ENCODE measurements at places on chromosomes 11 and 22.

- DNase-seq = no peak
Observed at GRCh38 chr11:123800036-123800435, 6.1 kb downstream of the OR6M1 start.

- no peak for DNase-seq
Observed at GRCh38 chr22:29733362-29734201, 13.8 kb downstream of the CABP7 start.

- DNase-seq = no peak
Observed at GRCh38 chr11:73028611-73029010, 113.5 kb downstream of the FCHSD2 start.

DNA sequence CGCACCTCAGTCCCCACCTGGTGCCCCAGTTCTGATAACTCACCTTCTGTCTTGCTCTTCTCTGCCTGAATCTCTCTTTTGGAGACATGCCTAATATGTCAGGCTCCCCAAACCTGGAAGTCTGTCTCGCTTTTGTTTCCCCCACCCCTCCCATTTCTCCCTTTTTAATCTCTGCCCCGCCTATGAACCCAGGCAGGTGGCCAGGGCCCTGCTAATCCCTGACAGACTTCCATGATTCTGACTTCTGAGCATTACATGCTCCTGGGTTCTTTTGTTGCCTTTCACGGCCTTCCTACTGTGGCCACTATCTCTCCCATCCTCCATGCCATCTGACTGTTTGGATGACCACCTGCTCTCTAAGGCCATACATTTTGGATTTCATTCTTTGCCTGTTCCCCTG is 1120.9 kb upstream of the CCDC90B start:
- no peak for DNase-seq

- DNase-seq = no peak
Observed at GRCh38 chr11:79381036-79381435, 59.8 kb downstream of the TENM4 start.

GRCh38 chr11:77412814-77413213 is 61.1 kb downstream of the PAK1 start:
- no peak for DNase-seq

DNA sequence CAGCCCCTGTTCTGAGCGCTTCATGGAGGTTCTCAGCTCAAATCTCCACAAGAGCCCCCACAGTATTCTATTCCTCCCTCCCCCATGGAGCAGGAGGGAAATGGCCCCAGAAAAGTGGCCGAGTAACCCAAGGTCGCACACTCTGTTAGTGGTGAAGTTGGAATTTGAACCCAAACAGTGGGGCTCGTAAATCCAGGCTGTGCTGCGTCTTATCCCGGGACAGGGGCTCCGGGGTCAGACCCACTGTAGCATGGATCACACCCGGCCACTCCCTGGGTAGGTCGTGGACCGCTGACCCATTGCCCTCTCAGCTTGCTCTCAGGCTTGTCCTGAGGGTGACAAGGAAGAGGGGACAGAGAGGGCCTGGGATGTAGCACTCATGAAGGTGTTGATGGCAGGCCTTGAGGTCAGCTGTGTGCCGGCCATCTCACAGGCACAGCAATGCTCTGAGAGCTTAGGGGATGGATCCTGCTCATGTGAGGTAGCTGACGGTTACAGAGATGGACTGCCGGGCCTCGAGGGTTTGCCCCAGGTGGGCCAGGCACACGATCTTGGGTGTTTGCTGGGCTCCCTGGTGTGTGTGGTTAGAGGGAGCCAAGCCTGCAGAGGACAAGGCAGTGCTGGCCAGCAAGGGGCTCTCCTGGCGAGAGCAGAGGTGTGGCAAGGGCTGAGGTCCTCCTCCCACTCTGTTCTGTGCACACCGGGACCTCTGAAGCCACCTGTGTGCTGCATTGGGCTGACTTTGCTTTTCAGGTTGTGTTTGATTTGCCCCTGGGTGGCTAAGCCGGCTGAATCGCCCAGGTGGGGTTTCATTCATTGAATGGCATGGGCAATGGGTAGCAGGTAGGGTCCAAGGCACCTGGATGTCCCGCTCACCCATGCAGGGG is 2.3 kb upstream of the FGF19 start:
- no peak for DNase-seq

DNA sequence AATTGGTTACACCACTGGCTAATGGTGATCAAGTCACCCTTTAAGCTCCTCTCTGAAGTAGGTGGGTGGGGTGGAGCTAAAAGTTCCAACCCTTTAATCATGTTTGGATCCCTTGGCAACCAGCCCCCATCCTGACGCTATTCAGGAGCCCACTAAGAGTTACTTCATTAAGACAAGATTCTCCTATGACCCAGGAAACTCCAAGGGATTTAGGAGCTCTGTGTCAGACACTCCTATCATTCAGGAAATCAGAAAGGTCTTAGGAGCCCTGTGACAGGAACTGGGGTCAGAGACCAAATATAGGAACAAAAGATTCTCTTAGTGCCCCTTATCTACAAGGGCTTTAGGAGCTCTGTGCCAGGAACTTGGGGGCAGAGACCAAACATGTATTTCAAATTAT is 141.3 kb downstream of the ATG16L2 start:
- DNase-seq = no peak

- no peak for DNase-seq
Observed at GRCh38 chr11:89489930-89490329, 1.2 kb downstream of the NOX4 start.

DNA sequence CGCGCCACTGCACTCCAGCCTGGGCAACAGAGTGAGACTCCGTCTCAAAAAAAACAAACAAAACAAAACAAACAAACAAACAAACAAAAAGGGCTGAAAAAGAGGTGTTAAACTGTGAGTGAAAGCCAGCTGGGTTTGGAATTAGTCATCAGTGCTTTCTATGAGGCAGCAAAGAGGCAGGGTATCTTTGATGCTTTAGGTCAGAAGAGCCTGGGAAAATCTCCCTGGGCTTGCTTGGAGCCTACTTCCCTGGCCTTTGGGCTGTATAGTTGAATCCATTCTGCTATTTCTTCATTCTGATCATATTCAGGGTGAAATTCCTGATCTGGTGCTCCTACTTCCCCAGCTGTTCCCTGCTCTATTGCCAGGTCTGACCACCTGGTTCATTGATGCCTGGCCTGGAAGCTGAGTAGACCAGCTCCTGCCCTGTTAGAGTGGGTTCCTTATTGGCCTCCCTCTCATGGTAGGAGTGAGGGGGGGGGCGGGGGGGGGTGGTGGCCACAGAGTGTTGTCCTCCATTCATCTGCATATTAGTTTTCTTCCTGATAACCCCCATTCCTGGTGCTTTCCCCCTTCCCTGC is 65.6 kb downstream of the INSC start:
- DNase-seq = no peak

DNA sequence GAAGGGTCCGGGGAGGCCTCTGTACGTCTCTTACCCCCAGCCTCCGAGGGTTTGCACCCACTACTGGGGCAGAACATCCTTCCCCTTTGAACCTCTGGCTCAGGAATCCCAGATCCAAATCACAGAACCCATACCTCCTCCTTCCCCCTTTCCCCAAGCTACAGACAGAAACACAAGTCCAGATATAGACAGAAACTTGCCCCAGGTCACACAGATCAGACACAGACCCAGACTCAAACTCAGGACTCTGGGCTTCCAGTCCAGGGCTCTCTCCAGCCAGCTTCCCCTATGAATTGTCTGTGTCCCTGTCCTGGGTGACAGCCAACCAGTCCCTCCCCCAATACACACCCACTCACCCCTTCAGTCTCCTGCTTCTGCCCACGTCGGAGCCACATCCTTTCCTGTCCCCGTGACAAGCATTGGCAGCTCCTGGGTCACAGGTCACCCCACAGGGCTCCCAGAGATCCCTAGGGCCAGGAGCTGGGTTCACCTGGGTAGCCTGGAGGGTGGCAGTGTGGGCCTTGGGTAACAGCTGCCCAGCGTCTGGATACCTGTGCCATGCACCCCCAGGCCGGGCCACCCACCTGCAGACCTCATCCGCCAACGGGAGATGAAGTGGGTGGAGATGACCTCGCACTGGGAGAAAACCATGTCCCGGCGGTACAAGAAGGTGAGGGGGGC is 772 bp downstream of the TBC1D10C start:
- peak; percentile 68 for DNase-seq

DNA sequence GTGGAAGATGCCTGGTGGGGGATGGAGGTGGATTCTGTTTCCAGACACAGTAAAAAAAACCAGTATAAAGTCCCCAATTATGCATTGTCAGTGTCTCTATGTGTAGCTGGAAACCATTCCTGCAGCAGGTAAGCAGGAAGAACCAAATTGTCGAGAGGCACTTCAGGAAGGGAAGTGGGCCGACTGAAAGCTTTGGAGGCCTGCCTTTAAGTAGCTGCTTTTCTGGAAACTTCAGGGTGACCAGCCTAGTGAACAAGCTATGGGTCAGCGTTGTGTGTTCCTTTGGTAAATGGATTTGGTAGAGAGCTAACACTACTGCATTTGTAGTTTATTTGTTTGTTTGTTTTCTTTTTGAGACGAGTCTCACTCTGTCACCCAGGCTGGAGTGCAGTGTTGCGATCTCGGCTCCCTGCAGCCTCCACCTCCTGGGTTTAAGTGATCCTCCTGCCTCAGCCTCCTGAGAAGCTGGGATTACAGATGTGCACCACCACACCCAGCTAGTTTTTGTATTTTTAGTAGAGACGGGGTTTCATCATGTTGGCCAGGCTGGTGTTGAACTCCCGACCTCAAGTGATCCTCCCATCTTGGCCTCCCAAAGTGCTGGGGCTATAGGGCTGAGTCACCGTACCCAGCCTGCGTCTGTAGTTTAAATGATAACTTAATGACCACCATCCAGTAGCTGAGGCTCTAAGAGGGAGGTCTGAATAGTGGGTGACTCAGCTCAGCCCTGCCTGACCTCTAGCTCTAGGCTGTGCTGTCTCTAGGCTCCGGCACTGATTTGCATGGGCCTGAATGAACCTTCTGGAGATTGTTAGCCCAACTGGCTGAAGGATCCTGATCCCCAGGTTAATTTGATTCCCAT is 12.8 kb downstream of the PTPRJ start:
- DNase-seq = no peak

DNA sequence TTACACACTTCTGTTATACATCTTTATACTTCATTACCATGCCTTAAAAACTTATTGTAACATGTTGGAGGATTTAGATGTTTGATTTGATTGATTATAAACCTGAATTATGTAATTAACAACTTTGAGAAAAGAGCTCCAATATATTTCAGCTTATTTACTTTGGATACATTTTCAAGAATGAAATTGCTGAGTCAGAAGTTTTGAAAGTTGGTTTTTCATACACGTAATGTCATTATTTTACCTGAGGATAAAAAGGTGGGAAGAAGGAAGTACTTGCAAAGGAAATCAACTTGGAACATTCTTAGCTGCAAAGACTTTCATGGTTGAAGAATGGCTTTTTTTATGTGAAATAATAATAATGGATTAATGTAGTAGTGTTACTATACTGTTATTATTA is 677.2 kb downstream of the FAM181B start:
- no peak for DNase-seq

DNA sequence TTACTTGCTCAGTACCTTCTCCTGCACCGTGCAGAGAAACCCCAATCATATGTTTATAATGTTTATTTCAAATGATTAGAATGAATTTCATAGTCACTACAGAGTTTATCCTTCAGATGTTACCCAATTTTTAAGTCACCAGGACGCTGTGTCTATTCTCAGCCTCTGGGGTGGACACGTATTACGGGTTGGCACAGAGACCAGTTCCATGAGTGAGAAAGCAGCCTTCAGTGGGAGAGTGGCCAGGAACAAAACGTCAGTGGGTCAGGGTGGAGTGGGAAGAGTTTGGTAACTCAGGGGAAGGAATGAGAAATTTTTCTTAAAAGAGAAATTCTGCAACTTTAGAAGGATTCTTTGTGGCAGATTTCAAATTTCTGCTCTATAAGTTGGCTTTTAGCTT is 77.1 kb upstream of the MTMR2 start:
- no peak for DNase-seq

- no peak for DNase-seq
Observed at GRCh38 chr11:96062134-96062533, 138.2 kb upstream of the MTMR2 start.

GRCh38 chr22:44401783-44402110 is 89.0 kb upstream of the SHISAL1 start:
- no peak for DNase-seq

DNA sequence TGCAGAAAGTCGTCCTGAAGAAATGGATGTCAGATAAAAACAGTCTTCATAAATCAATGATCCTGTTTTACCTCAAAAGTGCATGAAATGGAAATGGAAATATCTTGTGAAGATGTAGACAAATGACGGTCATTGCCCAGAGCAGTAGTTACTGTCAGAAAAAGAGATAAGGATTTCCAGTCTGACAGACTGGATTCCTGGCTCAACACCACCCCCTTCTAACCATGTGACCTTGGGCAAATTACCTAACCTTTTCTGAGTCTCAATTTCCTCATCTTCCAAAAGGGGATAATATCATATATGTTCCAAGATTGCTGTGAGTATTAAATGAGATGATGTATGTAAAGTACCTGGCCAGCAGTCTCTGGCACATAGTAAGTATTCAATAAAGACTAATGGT is 32.9 kb upstream of the EHF start:
- no peak for DNase-seq

DNA sequence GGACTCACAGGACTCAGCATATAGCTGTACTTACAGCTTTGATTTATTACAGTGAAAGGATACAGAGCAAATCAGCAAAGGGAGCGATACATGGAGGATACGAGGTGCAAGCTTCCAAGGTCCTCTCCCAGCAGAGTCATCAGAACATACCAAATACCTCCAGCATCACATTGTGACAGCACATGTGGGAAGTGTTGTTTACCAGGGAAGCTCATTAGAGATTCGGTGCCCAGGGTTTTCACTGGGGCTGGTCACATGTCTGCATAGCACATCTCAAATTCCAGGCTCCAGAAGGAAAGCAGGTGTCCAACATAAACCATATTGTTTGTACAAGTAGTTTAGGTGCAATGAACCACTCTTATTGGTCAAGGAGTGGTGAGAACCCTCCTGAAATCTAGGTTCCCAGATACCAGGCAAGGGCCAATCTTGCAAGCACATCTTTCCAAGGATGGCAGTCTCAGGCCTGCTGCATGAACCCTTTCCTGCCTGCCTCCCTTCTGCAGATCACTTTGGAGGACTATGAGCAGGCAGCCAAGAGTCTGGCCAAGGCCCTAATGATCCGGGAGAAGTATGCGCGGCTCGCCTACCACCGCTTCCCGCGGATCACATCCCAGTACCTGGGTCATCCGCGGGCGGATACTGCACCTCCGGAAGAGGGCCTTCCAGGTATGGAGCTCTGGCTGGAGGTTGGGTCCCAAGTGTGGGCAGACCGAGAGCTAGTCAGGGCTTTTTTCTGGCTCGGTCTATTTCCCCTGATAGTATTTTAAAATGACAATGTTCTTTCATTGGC is 26.7 kb downstream of the AMPD3 start:
- DNase-seq = no peak

GRCh38 chr11:130094614-130095013 is 24.9 kb downstream of the APLP2 start:
- DNase-seq = no peak

- no peak for DNase-seq
Observed at GRCh38 chr11:47606731-47607130, 12.5 kb upstream of the C1QTNF4 start.

DNA sequence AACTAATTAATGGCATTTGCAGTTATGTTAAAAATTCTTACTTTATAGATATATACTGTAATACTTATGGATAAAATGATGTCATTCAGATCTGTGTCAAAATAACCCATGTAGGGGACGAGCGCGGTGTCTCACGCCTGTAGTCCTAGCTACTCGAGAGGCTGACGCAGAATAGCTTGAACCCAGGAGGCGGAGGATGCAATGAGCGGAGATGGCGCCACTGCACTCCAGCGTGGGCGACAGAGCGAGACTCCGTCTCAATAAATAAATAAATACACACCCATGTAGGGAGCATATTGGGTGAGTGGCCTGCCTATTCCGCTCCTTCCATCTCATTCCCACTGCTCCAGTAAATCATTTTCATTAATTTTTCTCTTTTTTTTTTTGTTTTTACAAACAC is 7.1 kb downstream of the SNU13 start:
- DNase-seq = peak; percentile 31

- no peak for DNase-seq
Observed at GRCh38 chr11:77167111-77167626, 39.1 kb downstream of the MYO7A start.

Measured in activated CD4-positive, alpha-beta T cell treated with anti-CD3 and anti-CD28 coated beads, Interleukin-2, amount 50 U/mL, for 48 hours (primary cell).